ENCODE measurements at places on chromosomes 16 and 17. TPM values are rescaled to one million over a fixed set of nuclear protein-coding genes. Genes with fewer than 3 reads are reported as not detected.

GRCh38 chr17:81487487-81488275 is 24.9 kb downstream of the ACTG1 start:
- H3K36me3 ChIP-seq, result no peaks in the 10 kb centered on the region
- H3K4me1 ChIP-seq, result peaks cover 19% of the 10 kb centered on the region
- H3K27me3 ChIP-seq, result peaks cover 5% of the 10 kb centered on the region

GRCh38 chr17:11023639-11024479 is 186.0 kb upstream of the PIRT start:
- H3K27ac ChIP-seq, result no peak overlapping the region
- DNase-seq, result no peak
- no peaks in the 10 kb centered on the region for H3K27me3 ChIP-seq
- H3K36me3 ChIP-seq, result no peaks in the 10 kb centered on the region
- no peak overlapping the region for H3K4me3 ChIP-seq
- no peaks in the 10 kb centered on the region for H3K4me1 ChIP-seq

DNA sequence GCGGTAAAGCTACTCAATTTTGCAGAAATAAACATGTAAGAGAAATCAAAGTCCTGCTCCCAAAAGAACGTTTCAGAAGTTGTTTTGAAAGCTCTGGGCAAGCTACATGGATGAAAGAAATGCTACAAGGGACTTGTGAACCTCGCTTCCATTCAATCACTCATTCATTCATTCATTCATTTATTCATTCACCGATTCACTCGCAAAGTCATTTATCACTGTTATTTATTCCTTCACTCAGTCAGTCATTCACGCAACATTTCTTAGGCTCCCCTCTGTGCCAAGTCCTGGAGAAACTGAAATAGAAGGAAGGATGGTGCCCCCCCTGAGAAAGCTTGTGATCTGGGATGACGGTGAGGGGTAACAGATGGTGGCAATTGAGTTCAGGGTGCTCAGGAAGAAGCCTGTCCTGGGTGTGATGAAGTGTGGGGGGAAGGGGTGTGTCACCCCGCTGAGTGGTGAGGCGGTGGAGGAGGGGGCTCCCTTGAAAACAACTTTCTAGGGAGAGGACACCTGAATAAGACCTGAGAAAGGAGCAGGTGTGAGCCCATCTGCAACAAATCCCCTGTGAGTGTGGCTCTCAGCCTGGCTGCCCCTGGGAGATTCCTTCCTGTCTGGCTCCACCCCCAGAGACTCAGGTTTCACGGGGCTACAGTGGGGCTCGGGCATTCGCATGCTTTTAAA is 36.3 kb upstream of the PRSS54 start:
- no peaks in the 10 kb centered on the region for H3K36me3 ChIP-seq
- DNase-seq, result no peak
- peaks cover 9% of the 10 kb centered on the region for H3K4me1 ChIP-seq
- H3K27ac ChIP-seq, result no peak overlapping the region

- H3K36me3 ChIP-seq, result peaks cover 9% of the 10 kb centered on the region
- peak overlapping the region; percentile 83 for H3K27ac ChIP-seq
- peak overlapping the region; percentile 14 for H3K4me3 ChIP-seq
- H3K4me1 ChIP-seq, result peaks cover 49% of the 10 kb centered on the region
Observed at GRCh38 chr17:15456972-15457722, 10.3 kb downstream of the CDRT4 start.

SGCA gene
- 1.3 TPM for total RNA-seq

DNA sequence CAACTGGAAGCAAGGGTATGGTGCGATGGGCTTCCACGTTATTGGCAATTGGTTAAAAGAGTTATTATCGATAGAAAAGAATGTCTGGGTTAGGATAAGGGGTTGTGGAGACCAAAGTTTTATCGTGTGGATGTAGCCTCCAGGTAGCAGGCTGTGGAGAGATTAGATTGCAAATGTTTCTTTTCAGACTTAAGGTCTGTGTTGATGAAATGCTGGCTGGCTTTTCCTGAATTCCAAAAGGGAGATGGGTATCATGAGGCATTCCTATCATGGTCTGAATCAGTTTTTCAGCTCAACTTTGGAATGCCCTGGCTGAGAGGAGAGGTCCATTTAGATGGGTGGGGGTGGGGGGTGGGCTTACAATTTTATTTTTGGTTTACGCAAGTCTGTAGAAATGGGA is 395.0 kb upstream of the RBFOX1 start:
- H3K27me3 ChIP-seq, result no peaks in the 10 kb centered on the region
- H3K27ac ChIP-seq, result no peak overlapping the region
- H3K4me1 ChIP-seq, result no peaks in the 10 kb centered on the region
- no peak overlapping the region for H3K4me3 ChIP-seq
- no peak for DNase-seq
